ENCODE measurements at places on chromosomes 2 and 18. TPM values are rescaled to one million over a fixed set of nuclear protein-coding genes. Genes with fewer than 3 reads are reported as not detected.

DNA sequence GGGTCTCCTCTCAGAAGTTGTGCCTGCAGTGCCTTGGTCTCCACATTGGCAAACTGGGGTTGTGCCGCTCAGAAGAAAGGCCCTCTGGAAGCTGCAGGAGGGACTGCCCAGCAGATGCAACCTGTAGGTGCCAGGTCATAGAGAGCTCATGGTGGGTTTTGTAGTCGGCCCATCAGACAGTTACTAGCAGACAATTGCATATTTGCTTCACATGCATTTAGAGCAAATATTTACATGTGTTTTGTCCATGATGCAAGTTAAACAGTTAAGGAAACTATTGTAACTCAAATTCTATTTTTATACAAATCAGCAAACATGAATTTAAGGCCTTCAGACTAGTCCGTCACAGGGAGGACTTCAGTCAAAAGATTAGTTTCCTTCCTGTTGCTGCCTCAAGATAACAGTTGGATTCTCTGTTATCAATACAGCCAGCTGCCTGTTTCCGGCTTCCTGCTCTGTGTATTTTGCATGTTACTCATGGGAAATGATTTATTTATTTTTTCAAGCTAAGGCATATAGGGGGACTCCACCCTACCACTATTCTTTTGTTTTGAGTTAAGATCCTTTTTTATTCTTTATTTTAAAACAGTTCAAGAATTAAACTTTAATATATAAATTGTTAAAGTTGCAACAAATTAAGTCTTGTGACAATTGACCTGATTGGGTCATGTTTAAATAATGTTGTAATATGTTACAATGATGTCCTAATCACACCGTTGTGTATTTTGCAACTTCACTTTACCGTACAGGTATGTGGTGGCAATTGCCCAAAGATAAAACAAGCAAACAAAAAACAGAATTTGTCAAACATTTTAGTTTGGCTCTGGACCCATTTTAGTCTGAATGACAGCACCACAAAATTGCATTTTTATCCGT, 133.5 kb downstream of the SPTBN1 start:
- H3K4me3 ChIP-seq = no peak overlapping the region
- DNase-seq = no peak
- H3K36me3 ChIP-seq = no peaks in the 10 kb centered on the region
- H3K4me1 ChIP-seq = peaks cover 11% of the 10 kb centered on the region
- no peaks in the 10 kb centered on the region for H3K27me3 ChIP-seq

- H3K4me3 ChIP-seq = no peak overlapping the region
- H3K27ac ChIP-seq = no peak overlapping the region
- no peaks in the 10 kb centered on the region for H3K27me3 ChIP-seq
Observed at GRCh38 chr2:138236142-138236541, 265.4 kb upstream of the SPOPL start.

DNA sequence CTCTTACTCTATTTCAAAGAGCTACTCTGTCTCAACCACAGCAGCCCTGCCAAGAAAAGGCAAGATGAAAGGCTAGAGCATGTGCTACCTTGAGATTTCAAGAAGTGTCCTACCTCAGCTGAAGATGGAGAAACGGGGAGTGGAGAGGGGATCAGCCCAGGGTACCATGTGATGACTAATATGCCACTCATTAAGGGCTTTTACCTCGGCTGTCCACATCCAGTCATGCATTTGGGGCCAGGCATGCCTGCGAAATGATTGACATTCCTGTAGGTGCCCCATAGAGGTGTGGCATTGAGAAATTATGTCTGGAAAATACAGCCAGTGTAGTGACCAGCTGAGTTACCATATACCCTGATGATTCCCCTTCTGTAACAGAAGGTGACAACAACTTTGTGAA, 96.1 kb downstream of the NRP2 start:
- H3K27ac ChIP-seq = no peak overlapping the region
- H3K27me3 ChIP-seq = no peaks in the 10 kb centered on the region
- H3K36me3 ChIP-seq = no peaks in the 10 kb centered on the region
- H3K4me3 ChIP-seq = no peak overlapping the region

DNA sequence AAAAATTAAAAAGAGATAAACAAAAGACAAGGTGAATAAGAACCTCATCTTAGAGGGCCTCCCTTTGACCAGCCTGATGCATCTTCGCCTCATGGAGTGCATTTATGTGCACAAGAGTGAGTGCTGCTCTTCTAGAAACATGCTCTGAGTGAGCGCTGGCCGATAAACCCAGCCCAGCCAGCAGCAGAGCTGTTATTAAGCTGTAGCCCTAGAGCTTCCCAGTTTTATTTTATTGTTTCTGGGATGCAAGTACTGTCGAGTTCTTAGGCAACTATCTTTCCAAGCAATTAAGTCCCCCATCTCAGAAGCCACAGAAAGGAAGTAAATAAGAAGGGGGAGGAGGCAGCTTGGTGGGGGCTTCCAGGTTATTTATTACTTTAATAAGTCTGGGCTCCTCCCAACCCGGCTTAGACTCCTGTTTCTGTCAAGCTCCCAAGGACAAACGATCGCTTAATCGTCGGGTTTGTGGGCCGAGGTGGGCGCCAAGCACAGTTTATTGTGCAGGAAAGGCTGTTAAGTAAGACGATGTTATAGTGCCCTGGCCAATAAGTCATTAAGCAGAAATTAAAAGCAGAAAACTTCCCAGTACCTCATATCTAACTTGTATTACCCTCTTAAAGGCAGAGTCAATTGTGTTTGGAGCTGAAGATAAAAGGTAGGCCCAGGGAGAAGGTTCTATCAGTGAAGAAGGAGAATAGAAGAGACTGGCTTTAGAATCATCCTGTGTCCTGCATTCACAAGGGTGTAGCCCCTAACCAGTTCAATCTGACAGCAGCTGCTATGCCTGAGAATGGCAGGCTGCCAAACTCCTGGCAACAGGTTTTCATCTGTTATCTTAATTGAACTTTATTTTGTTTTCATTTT, 176.3 kb downstream of the PIK3C3 start:
- H3K4me3 ChIP-seq = no peak overlapping the region
- H3K27me3 ChIP-seq = no peaks in the 10 kb centered on the region
- DNase-seq = no peak
- H3K27ac ChIP-seq = no peak overlapping the region
- H3K36me3 ChIP-seq = no peaks in the 10 kb centered on the region

GRCh38 chr2:15965564-15966019, 25.2 kb downstream of the MYCN start:
- H3K4me1 ChIP-seq = no peaks in the 10 kb centered on the region
- H3K27ac ChIP-seq = no peak overlapping the region
- H3K36me3 ChIP-seq = no peaks in the 10 kb centered on the region
- no peaks in the 10 kb centered on the region for H3K27me3 ChIP-seq
- DNase-seq = no peak

The NOL4 gene
- 58.8 TPM for polyA plus RNA-seq
